ENCODE measurements at places on chromosomes 5 and 9.

- no peak for DNase-seq
Measured at GRCh38 chr5:168844922-168845296, 265.7 kb upstream of the PANK3 start.

- DNase-seq: no peak
Measured at GRCh38 chr5:170070556-170071412, 34.9 kb upstream of the FOXI1 start.

DNA sequence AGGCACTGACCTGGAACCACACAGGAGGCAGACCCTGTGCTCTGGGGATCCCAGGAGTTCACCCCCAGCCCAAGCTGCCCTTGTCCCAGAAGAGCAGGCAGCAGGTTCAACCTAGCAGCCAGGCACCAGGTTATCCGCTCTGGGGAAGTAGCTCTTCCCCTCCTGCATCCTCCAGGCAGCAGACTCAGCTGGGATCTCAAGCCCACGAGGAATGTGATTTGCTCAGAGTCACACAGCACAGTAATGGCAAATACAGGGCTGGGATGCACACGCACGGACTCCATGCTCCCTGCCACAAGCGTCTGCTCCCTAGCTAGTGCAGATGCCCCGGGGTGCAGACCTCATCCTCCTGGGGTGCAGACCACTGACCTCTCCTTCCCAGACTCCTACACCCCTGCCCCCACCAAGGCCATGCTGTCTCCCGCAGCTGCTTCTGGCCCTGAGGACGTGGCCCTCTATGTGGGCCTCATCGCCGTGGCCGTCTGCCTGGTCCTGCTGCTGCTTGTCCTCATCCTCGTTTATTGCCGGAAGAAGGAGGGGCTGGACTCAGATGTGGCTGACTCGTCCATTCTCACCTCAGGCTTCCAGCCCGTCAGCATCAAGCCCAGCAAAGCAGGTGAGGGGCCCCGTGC, 25.5 kb downstream of the HK3 start:
- no peak for DNase-seq

DNA sequence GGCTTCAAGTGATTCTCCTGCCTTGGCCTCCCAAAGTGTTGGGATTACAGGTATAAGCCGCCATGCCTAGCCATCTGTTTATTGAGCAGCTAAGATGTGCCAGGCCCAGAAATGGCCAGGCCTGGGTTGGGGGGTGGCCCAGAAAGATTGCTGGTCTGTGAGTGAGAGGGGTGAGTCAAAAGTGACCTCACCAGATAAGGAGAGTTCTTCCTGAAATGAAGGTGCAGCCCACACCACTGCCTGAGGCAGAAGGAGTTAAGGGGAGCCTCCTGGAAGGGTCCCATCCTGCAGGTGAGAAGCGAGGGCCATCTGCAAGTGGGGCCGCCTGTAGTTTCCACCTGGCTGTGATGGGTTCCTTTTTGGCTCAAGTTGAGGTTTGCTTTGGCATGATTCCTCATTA, 96.9 kb upstream of the KLF4 start:
- no peak for DNase-seq

GRCh38 chr5:139402561-139403158, 1.2 kb downstream of the SPATA24 start:
- peak; percentile 16 for DNase-seq

- DNase-seq: no peak
Measured at GRCh38 chr9:128288273-128289004, 12.4 kb downstream of the SWI5 start.

GRCh38 chr9:19087106-19088000, 15.4 kb downstream of the HAUS6 start:
- DNase-seq: no peak

DNA sequence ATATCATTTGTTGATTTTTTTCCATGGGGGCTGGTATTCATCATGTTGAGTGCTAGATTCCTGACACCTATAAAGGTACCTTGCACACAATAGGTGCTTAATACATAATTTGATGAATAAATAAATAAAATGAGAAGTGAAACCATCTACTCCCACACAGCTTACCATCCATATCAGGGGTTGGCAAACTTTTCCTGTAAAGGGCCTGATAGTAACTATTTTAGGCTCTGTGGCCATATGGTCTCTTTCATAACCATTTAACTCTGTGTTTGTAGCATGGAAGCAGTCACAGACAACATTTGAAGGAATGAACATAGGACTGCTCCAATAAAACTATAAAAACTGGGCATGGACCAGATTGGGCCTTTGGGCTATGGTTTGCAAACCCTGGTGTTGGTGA, 100.3 kb downstream of the GCNT1 start:
- DNase-seq: peak; percentile 56

- no peak for DNase-seq
Measured at GRCh38 chr5:59972043-59972442, 78.5 kb upstream of the PDE4D start.

DNA sequence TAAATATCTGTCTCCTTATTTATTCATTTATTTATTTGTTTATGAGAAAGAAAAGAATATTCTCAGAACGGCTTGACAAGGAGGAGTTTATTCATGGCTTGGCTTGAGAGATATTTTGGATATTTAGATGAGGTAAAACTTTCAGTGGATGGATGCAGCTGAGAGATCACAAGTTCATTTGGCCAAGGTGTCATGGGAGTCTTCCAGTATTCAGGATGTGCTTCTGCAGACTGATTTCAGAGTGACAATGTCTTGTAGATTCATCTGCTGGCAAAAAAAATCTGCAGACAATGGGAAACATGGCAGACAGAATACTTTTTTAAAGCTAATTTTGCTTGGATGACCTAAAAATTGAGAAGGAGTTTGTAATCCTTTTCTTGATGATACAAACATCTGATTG, 38.5 kb downstream of the XRCC4 start:
- no peak for DNase-seq

GRCh38 chr5:153959134-153959957, 79.4 kb downstream of the FAM114A2 start:
- no peak for DNase-seq

GRCh38 chr5:136399527-136399926, 34.2 kb upstream of the TRPC7 start:
- DNase-seq: no peak

- no peak for DNase-seq
Measured at GRCh38 chr9:94745806-94746540, 19.5 kb downstream of the AOPEP start.

DNA sequence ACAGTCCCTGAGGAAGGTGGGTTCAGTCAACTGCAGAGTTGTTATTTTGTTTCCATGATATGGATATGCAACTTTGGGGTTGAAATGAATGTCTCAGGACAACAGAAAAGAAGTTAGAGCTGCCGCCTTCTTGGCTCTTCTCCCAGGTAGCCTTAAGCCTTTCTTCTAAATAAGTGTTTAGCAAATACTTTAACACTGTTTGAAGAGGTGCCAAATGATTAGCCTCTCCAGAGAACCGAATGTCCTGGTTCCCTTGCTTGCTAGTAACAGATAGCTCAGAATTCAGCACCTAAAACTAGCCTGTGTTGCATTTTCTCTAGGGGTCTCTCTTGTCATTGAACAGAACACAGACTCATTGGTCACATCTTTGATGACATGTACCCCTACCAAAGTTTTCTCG, 127.7 kb upstream of the PIK3R1 start:
- DNase-seq: no peak

DNA sequence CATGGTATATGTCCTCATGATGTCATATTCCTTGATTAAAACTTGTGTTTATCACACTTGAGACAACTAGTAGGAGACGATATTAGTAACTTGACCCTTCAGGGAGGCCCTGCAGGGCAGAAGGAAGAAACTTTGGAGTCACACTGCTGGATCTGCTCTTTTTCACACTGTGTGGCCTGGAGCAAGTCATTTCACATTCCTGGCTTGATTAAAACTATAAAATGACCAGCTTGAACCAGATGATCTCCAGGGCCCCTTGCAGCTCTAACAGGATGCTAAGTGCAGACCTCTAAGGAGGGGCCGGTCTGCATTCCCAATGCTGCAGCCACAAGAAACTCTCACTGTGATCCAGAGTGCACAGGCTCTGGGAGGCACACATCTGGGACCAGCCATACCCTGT, 146.4 kb upstream of the ZNF366 start:
- no peak for DNase-seq

DNA sequence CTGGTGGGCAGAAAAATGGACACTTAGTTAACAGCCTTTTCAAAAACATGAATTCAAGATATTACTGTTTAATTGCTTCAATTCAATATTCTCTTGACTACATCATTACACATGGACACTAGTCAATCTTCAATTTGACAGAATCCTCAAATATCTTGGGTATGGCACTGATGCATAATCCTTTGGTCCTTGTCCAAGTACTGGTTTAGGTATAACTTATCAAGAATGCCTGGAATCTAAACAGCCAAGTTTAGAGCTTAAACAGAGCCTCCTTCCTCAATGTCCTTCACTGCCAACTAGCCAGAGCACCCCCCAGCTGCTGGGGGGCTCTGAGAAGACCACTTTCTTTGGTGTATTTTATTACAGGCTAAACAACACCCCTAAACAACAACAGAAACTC, 61.6 kb upstream of the ERCC6L2 start:
- no peak for DNase-seq

- DNase-seq: no peak
Measured at GRCh38 chr9:4572184-4572826, 82.0 kb downstream of the SLC1A1 start.

DNA sequence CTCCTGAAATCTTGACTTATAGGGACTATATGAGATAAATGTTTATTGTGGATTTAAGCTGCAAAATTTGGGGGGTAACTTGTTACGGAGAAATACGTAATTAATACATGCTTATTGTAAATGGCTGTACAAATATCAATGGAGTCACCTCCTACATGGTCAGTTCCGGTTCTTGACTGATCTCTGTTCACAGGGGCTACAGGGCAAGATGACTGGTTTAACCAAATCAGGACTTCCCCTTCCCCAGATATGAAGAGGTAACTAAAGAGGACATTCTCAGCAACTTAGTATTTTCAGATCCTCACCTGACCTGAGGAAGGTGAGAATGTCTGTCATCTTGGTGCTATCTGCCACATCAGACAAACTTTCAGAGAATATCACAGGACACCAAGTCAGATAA, 54.7 kb downstream of the PTCD2 start:
- no peak for DNase-seq

- DNase-seq: no peak
Measured at GRCh38 chr9:113221800-113222481, 597 bp downstream of the SLC31A1 start.

GRCh38 chr9:88829276-88829675, 162.0 kb upstream of the S1PR3 start:
- no peak for DNase-seq

DNA sequence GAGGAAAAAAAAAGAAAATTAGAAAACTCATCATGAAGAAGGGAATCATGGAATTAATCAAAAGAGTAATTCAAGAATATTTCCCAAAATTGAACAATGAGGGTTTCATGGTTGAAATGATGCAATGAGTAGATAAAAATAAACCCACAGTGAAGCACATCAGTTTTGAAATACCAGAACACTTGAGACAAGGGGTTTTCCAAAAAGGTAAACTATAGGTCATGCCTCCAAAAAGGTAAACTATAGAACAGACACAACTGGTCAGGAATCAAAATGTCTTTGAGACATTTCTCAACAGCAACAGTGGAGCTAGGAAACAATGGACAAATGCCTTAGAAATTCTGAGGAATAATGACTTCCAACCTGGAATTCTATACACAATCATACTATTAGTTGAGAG, 60.2 kb upstream of the PCSK5 start:
- DNase-seq: no peak

GRCh38 chr5:108201721-108202120, 180.2 kb downstream of the FBXL17 start:
- DNase-seq: no peak

GRCh38 chr9:35758475-35759050, 4.5 kb upstream of the MSMP start:
- no peak for DNase-seq

DNA sequence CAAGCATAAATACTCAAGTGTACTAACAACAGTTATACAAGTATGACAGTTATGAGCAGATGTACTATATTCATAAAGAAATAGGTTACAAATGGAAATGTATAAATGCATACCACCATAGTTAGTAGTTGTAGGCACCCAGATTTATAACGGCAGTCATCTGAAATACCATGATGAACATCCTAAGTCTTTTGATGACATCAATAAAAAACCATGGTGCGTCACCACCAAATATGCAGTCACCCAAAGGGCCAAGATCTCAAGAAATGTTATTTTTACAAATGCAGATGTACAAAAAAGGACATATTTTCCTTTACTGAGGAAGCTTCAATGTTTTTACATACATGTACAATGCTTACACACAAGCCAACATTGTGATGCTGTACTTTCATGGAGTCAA, 70.8 kb upstream of the XPA start:
- no peak for DNase-seq

DNA sequence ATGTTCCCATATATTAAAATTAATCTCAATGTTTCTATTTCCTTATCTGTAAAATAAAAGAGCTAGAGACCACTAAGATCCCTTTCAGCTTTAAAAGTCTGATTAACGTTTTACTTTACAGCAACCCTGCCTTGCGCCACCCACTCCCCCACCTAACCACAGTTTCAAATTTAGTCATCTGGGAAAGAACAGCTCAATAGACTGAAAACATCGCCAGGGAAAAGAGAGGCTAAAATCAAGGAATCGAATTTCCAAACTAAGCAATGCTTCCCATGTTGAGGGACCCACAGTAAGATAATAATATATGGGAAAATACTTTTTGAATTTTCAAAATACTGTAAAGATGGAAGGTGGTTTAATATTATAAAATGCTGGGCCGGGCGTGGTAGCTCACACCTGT, 6.6 kb downstream of the SAXO1 start:
- no peak for DNase-seq

- no peak for DNase-seq
Measured at GRCh38 chr9:87236546-87236945, 261.1 kb upstream of the DAPK1 start.

DNA sequence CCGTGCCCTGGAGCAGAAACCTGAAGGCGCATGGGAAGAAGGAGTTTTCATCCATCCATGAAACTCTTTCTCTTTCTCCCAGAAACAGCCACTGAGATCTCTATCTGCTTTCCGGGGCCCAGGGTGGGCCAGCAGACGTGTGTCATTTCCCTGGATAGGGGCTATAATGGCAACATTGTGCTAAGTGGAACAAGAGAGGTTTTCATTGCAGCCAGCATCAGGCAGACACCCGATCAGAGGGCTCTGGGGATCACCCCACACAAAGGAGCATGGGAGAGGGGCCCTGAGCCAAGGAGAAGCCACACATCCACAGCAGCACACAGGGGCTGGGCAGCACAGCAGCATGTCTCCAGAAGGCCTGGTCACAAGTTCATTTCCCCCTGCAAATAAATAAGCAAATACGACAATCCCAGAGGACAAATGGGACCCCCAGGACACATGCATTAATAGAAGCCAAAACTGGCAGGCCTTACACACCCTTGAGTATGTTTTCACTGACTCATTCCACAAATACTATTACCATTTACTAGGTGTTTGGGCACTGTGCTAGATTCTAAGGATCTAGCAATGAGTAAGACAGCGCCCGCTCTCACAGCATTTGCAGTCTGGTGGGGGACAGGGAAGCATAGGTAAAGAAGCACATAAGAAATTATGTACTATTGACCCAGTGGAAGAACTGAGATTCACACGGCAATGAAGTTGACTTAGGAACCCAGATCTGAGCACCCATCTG, 4.3 kb upstream of the AFAP1L1 start:
- no peak for DNase-seq

All from HL-60 (cell line).